ENCODE measurements at places on chromosomes 6 and 20.

- DNase-seq, result no peak
Observed at GRCh38 chr6:91864911-91865310, 1278.0 kb upstream of the MAP3K7 start.

DNA sequence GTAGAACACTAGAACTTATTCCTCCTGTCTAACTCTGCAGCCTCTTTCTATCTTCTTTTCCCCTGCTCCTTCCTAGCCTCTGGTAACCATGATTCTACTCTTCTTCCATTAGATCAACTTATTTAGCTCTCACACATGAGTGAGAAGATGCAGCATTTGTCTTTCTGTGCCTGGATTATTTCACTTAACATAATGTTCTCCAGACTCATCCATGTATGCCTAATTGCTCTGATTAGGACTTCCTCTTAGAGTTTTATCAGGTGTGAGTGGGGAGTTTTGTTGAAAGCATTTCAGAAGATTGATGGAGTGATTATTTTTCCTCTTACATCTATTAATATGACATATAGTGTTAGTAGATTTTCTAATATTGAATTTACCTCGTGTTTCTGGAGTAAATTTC, 140.4 kb downstream of the CDKAL1 start:
- no peak for DNase-seq

GRCh38 chr6:31465718-31466117, 32.2 kb upstream of the MICB start:
- no peak for DNase-seq

DNA sequence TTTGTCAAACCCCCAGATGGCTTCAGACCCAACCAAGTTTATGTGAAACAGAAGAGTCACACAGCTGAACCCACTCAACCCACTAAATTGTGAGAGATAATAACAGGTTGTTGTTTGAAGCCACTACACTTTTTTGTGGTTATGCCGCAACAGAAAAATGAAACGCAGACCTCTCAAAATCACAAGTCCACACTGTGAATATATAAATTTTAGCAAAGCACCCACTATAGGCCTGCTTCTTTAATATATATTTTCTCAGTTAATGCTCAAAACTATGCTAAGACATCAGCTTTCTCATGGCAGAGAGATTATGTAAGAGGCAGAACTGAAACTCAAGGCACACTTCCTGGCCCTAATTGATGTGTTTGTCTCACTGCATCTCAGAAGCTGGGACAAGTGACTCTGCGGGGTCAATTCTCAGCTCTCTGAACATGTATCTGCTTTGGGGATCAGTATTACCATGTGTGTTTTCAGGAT, 27.7 kb downstream of the MAP3K5 start:
- DNase-seq, result no peak

- no peak for DNase-seq
Observed at GRCh38 chr6:11747021-11747420, 31.6 kb downstream of the ADTRP start.

- no peak for DNase-seq
Observed at GRCh38 chr6:13431059-13431656, 56.2 kb downstream of the GFOD1 start.

- DNase-seq, result no peak
Observed at GRCh38 chr6:164216839-164217238, 802.3 kb downstream of the QKI start.

DNA sequence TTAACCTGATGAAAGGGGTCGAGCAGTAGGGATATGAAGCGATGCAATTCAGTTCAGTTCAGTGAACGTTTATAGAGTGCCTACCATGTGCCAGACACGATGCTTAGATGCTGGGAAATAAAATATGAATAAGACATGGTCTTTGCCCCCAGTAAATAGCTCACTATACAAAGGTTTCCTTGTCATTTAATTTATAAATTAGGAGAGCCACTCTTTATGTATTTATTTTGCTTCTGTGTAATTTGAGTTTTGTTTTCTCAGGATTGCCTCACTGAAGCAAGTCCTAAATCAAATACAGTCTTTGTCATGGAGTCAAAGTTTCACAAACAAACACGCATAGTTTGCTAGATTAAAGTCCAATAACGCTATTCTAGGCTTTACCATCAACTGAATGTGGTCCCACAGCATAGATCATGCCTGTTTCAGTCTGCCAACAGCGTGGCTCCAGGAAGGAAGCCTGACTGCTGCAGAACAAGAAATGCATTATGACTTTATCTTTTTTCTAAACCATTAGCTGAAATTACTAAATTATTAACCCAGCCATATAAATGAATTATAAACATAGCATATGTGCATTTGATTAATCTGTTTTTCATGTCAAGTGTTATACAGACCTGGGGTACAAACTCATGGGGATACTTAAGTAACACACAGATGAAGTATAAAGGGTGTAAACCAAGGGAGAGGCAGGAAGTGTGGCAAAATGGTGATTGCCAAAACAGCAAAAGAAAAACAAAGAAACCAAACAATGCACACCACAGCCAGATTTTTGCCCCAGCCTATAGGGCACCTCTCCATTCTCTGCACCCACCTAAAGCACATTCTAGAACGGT, 29.8 kb upstream of the CCN2 start:
- no peak for DNase-seq

- no peak for DNase-seq
Observed at GRCh38 chr6:20565342-20565741, 31.1 kb downstream of the CDKAL1 start.

DNA sequence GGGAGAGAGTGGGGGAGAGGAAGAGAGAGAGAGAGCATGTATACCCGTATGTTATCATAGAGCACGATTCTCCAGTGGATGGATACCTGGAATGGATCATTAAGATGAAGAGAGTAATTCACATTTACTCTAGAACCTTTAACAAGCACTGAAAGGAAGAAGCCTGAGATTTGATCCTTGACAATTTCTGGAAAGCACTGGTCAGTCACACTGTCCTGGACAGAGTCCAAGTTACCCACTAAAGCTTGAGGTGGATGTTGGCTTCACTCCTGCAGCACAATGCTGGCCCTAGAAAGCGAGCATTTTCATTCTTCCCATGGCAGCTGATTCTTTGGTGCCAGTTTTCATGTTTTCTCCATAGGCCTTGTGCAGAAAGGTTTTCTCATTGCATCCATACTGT, 25.6 kb downstream of the NFYA start:
- no peak for DNase-seq

GRCh38 chr20:48797275-48797825, 30.4 kb downstream of the PREX1 start:
- DNase-seq, result no peak

- DNase-seq, result no peak
Observed at GRCh38 chr6:34074064-34074742, 71.7 kb downstream of the GRM4 start.

DNA sequence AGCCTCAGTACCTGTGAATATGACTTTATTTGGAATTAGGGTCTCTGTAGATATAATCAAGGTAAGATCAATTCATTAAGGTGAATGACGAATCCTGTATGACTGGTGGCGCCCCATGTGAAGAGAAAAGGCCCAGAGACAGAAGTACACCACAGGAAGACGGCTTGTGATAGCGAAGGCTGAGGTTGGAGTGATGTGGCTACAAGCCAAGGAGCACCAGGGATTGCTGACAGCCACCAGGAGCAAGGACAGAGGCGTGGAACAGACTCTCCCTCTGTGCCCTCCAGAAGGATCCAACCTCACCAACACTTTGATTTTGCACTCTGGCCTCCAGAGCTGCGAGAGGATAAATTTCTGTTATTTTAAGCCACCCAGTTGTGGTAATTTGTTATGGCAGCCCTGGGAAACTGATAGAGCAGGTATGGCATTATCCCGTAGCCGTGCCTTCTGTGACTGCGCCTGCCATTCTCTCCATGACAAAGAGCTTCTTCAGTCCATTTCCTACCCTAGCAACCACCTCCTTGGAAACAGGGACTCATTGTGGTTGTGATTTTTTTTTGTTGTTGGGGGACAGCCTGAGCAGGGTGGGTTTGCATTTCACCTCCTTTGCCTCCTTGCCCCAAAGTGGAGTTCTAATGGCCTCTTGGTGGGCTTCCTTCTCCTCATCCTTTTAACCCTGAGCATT, 29.6 kb downstream of the PTK7 start:
- no peak for DNase-seq

DNA sequence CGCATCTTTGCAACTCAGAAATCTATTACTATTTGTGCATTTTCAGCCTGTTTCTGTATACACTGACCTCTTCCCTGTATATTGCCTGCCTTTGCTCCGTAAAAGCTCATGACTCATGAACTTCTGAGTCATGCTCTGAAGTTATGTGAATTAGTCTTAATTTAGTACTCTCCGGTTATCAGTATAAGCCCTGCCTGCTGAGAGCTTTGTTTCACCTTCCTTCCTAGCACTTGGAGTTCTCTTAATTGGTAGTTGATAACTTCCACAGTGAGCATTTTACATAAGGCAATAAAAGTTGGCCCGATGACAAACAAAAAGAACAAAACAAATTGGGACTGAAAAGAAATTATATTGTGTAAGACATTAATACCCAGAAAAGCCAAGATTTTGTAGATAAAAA, 231.4 kb downstream of the GJA1 start:
- DNase-seq, result no peak

DNA sequence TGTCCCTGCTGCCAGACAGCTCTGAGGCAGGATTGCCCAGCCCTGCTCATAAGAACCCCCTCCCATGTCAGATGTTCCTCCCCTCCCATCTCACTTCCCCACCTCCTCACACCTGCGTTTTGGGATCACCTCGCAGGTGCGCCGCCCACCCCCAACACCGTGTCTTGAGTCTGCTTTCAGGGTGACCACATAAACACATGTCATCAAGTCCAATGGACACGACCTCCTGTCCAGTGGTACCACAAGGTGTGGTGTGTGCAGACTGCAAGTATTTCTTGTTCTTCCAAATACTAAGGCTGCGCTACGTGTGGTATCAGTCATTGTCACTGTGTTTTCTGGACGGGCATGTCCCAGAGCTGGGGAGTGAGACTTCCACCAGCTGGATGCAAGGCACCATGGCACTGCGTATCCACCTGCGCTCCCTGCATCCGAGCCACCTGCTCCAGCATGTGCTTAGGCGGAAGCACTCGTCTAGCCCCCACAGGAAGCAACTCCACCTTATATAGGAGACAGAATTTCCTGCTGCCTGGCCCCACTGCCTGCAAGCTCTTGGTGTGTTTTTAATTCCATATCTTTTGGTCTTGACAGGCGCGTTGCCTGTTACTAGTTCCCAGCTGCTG, 119.7 kb upstream of the NXT1 start:
- no peak for DNase-seq

DNA sequence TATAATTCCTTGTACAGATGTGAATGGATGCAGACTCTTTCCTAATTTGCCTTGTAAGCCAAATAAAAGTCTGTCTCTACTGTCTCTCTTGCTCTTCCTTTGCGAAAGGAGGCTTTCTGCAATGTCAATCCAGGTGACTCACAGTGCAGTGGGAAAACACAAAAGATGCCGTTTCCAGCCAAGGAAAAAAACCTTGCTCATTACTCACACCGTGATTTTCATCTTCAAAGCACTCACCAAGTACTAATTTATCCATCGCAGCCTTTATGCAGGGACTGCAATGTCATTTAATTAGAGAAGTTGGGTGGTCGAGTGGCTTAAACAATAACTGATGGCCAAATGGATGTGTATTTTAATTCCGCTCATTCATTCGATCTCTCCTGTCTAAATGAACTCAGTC, 23.8 kb downstream of the SAYSD1 start:
- no peak for DNase-seq

- DNase-seq, result no peak
Observed at GRCh38 chr20:14583413-14583812, 246.0 kb upstream of the FLRT3 start.

GRCh38 chr6:87905101-87905641, 142.5 kb upstream of the SPACA1 start:
- DNase-seq, result no peak

GRCh38 chr20:6173481-6173880, 50.7 kb upstream of the FERMT1 start:
- no peak for DNase-seq

GRCh38 chr6:53439556-53439955, 90.8 kb upstream of the ELOVL5 start:
- DNase-seq, result no peak

GRCh38 chr6:26205161-26205624, 118.0 kb downstream of the HFE start:
- DNase-seq, result no peak

GRCh38 chr6:9292975-9293374, 857.6 kb upstream of the SLC35B3 start:
- DNase-seq, result no peak

DNA sequence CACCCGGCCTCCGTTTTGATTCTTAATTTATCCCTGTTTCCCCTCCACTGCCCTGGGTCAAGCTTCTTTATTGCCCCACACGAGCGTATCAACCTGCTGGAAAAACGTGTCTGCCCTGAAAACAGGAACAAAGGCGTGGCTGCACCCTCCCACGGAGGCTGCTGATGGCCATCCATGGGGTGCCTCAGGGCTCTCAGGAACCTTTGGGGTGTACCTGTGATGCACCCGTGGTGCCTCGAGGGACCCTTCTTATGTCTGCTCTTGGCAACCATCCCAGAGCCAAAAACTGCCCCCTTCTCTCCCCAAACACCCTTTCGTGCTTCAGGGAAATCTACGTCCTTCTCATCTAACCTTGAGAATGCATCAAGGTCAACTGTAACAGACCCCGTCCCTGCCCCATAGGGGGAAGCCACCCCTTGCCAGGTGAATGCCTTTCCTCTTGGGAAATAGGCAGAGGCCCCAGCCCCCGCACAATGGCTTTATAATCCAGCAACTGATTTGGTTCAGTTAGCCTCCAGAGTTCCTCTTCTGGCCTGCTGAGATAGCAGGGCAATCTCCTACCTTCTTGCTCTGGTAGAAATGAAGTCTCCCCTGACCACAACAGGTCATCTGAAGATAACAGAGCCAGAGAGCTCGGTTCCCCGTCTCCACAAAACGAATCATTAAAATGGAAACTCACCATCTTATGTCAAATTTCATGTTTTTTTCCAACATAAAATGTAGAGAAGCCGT, 29.4 kb downstream of the PSMG4 start:
- DNase-seq, result no peak

DNA sequence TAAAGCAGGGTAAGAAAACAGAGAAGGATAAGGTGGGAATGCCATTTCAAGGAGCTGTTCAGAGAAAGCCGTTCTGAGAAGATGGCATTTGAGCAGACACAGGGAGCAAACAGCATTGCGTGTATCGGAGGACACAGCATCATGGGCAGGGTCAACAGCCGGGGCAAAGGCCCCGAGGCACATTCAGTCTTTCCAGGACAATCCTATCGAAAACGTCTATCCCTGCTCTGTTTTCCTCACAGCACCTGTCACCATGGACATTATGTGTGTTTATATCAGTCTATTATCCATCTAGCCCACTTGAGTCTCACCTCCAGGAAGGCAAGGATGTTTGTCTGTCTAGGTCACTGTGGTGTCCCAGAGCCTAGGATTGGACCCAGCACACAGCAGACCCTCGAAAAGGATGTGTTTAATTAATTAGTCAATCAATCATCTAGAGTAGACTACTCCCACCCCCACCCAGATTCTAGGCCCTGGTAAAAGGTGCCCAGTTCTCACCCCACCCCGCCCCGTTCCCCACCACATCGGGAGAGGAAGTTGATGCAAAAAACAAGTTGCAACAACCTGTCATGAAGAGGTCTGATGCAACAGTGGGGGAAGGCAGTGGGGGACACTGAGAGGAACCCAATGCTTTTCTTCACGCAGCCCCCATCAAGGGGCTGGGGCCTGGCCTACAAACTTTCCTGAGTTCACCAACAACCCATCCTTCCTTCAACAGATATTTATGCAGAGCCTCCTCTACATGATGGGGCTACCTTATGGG, 66.6 kb downstream of the PREX1 start:
- DNase-seq, result peak; percentile 20

GRCh38 chr6:11007715-11008608, 36.1 kb downstream of the ELOVL2 start:
- no peak for DNase-seq

Data from stimulated activated CD8-positive, alpha-beta memory T cell treated with anti-CD3 and anti-CD28 coated beads, Interleukin-4, amount 100 ng/mL, for 1 hour (primary cell).